Kasumi-1 (cell line): ENCODE measurements at places on chromosomes 4 and X.

DNA sequence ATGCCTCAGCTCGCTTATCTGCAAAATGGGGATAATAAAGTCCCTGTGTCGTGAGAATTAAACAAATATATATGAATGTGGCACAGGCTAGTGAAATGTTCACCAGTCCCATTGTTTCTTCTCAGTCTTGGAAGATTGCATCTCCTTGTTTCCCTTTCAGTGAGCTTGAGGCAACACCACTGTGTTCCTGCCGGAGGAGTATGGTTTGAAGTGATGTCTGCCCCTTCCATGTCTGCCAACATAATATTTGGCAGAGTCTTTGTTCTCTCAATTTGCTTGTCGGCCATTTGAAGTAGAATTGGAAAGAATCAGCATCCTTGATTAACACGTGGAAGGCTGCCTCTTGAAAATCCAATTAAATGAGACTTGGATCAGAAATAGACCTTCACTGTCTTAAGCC is 1088.5 kb upstream of the INTU start:
- DNase-seq, result no peak

GRCh38 chr4:156677131-156677531 is 294.5 kb downstream of the PDGFC start:
- DNase-seq, result peak; percentile 22

DNA sequence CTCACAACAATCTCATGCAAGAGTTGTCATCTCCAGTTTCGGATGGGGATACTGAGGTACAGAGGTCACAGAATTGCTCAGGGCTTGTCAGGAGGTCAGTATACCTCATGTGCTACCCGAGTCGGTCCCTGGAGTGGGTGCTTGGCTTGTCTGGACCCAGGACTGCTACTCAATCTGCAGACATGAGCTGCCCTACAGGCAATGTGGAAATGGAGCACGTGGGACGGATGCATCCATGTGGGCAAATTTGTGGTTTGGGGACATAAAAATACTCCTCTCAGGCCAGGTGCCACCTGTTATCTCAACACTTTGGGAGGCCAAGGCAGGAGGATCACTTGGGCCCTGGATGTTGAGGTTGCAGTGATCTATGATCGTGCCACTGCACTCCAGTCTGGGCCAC is 15.8 kb downstream of the USP11 start:
- no peak for DNase-seq

GRCh38 chr4:184994010-184994622 is 24.2 kb upstream of the HELT start:
- peak; percentile 66 for DNase-seq

- DNase-seq, result no peak
These were observed 7.0 kb downstream of the AMMECR1 start for GRCh38 chrX:110310896-110311295.

GRCh38 chr4:18999595-18999994 is 978.0 kb upstream of the LCORL start:
- no peak for DNase-seq

DNA sequence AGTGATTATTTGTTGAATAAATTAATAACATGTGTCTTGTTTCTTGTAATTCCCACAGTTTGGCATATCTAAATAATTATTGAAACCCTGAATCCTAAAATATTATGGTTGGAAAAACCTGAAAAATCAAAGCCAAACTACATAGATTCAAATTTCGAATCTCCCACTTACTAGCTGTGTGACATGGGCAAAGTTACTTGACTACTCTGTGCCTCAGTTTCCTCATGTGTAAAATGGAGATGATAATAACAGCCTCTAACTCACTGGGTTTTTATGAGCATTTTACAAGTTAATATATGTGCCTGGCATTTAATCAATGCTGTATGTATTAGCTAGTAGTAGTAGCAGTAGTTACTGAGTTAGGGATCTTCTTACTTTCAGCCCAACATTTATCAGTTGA is 34.6 kb upstream of the BRS3 start:
- DNase-seq, result no peak
